ENCODE measurements at places on chromosomes 7 and 10.

DNA sequence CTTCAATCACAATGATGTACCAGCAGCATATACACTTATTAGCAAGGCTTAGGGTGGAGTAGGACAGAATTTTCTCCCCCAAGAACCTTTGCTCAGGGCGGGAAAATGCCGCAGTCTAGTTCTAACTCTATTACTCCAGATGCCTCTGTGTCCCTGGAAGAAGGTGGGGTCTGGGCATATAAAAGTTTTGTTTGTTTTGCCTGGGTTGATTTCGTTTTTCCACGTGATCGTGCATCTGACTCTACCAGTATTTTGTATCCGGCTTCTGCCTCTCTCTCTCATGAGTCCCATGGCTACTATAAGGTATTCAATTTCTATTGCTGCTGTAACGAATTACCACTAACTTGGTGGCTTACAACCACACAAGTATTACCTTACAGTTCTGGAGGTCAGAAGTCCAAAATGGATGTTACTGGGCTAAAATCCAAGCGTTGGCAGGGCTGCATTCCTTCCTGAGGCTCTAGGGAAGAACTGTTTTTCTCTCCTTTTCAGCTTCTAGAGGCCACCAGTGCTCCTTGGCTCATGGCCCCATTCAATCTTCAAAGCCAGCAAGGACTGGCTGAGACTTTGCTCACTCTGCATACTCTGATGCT is 181.2 kb upstream of the PRSS58 start:
- no peak for DNase-seq

- DNase-seq: no peak
These were observed 97.7 kb upstream of the CARD11 start for GRCh38 chr7:3141326-3141725.

- DNase-seq: no peak
These were observed 55.5 kb downstream of the MET start for GRCh38 chr7:116727432-116728009.

DNA sequence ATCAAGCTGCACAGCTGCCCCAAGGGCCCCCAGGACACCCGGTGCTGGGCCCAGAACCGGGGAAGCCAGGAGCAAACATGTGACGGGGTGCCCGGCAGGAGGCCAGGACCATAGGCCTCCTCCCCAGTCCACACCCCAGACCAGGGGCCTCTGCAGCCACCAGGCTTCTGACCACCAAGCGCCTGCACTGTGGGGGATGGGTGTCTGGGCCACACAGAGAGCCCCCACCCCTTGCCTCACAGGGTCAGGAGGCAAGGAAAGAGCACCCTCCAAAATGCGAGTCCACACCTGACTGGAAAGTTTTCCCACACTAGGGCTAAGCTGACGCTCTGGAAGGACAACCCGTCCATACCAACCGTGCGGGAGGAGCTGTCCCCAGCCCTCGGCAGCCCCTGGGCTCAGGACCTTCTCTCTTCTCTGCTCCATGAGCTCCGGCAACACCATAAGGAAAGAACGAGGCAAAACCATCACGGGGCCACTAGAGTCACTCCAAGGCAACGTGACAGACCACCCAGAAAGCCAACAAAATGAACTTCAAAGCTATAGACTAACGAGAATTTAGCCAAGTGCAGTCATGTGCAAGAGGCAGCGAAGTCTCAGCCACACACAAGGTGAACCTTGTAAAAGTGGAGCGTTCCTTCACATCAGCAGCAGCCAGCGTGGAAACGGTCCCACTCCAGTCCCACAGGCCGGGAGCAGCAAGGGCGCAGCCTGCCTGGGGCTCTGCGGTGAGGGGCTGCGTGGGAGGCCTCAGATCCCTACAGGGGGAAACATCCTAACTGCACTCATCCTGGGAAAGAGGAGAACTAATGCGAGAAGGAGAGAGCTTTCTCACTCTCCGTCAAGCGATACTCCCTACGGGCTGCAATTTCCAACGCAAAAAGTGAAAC is 5.1 kb downstream of the STK32C start:
- no peak for DNase-seq

- DNase-seq: no peak
These were observed 63.8 kb downstream of the TASOR2 start for GRCh38 chr10:5748394-5748803.

DNA sequence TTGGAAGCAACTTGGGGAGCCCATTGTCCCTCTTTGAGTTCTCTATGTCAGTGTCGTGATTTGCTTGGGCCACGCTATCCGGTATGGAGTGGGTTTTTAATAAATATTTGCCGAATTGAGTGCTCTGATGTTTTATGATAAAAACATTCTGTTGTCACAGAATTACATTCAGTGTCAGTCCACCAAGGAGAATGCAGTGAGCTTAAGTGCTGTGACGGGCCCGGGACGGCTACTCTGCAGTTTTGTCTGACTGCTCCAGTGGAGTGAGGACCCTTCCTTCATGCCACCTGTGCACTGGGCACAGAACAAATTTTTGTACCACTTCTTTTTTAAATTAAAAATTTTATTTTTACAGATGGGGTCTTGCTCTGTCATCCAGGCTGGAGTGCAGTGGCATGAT is 76.0 kb downstream of the CARD11 start:
- DNase-seq: no peak

- DNase-seq: no peak
These were observed 35.9 kb downstream of the FZD1 start for GRCh38 chr7:91299952-91300775.

DNA sequence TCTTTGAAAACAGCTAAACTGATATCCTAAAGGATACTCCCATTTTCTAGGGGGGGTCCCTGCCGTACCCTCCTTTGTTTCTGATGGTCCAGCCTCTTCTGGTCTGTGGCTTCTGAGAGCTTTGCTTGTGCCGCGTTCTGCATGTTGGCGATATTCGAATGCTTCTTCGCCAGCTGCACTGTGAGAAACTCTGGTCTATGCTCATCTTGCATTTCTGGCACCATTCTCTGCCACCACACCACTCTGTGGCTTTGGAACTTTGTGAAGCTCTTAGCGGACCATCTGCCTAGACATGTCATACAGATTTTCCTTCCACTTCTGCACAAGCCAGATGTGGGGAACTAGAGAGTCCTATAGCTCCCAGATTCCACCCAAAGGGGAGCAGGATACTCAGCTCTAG is 197.2 kb downstream of the REEP3 start:
- no peak for DNase-seq

- no peak for DNase-seq
These were observed 175.2 kb downstream of the BMPER start for GRCh38 chr7:34080513-34080912.

DNA sequence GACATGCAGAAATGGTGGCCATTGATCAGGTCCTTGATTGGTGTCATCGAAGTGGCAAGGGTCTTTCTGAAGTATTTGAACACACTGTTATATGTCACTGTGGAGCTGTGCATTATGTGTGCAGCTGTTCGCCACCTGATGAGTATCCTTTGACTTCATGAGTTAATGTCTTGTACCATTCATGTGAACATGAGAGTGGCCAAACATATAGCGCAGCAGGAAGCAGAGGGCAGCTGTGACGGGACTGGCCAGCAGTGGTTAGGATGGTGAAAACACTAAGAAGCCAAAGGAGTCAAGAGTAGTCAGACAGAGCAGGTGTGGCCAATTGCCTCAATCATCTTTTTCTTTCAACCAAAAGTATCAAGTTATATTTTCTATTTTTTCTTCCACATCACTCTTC is 167.4 kb downstream of the IMMP2L start:
- DNase-seq: peak; percentile 94

GRCh38 chr7:130872341-130872740 is 138.3 kb upstream of the KLF14 start:
- DNase-seq: no peak

GRCh38 chr10:66784770-66785169 is 141.1 kb upstream of the LRRTM3 start:
- DNase-seq: no peak

GRCh38 chr7:7321681-7322080 is 139.3 kb downstream of the C1GALT1 start:
- DNase-seq: no peak

DNA sequence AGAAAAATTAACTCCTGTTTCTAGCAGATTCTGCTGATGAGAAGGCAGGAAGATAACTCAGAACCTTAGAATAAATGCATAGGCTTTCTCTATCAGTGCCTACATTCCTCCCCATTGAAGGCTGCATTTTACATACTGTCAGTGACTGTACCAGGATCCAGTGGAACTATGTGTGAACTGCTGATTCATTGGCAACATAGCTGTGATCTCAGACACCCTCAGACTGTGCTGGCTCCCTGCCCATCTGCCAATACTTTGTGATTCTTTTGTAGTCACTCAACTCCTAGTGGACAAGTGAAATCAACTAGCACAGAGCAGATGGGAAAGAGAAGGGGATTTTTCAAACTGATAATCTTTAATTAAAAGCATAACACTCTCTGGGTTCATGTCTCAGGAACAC is 375.8 kb downstream of the MDFIC start:
- no peak for DNase-seq

- DNase-seq: no peak
These were observed 767.3 kb upstream of the SORCS1 start for GRCh38 chr10:107931808-107932207.

GRCh38 chr7:69878591-69878990 is 280.3 kb downstream of the AUTS2 start:
- no peak for DNase-seq

Measured in NCI-H748 treated with DMSO at 0.1 percent for 48 hours (cell line).